Inflammatory macrophage treated with lipopolysaccharide for 4 hours (primary cell): ENCODE measurements at places on chromosomes 5 and 9.

DNA sequence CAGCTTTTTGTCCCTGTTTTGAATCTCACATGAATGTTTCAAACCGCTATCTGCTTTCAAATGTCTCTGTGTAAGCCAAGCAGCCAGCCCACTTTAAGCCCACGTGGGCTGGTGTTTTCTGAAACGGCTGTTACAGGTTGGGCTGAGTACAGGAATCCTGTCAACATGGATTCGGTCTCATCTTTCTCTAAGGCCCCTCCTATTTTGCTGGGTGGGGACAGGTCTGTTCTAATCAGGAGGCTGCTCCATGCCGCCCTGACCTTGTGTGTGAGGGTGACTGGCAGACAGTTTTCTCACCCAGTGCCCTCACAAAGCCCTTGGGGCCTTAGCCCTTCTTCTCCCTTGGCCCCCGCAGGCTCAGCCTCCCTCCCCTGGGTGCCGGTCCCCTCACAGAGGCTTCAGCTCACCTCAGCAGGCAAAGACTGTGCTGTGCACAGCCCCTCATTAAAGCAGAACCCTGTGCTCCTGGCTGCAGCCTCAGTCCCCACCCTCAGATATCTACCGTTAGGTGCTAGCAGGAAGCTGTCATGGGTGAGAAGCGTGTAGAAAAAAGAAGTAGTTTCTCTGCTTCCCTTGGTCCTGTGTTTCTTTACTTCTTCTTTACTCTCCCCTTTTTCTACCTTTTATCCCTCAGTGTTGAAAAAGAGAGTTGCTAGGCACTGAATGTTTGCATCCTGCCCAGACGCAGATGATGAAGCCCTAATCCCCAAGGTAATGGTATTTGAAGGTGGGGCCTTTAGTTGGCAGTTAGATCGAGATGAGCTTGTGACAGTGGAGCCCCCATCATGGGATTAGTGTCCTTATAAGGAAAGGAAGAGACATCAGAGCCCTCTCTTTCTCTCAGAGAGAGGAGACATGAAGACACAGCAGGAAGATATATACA, 205.7 kb downstream of the ADAMTS12 start:
- no peak for DNase-seq

DNA sequence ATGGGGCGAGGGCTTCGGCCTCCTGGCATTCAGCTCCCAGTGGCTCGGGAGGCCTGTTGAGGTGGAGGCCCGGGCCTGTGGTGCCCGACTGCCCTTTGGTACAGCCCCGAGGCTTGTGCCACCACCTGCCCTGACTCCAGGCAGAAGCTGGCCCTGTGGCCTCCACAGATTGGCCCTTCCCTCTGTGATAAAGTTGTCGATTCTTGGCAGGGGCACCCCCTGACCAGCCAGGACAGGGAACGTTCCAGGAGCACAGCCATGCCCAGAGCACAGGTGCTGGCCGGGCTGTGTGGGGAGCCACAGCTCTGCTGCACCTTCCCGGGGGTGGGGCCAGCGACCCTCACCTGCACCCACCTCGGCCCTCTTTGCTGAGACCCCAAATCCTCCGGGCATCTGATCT, 32.7 kb downstream of the SLC6A18 start:
- DNase-seq, result no peak

DNA sequence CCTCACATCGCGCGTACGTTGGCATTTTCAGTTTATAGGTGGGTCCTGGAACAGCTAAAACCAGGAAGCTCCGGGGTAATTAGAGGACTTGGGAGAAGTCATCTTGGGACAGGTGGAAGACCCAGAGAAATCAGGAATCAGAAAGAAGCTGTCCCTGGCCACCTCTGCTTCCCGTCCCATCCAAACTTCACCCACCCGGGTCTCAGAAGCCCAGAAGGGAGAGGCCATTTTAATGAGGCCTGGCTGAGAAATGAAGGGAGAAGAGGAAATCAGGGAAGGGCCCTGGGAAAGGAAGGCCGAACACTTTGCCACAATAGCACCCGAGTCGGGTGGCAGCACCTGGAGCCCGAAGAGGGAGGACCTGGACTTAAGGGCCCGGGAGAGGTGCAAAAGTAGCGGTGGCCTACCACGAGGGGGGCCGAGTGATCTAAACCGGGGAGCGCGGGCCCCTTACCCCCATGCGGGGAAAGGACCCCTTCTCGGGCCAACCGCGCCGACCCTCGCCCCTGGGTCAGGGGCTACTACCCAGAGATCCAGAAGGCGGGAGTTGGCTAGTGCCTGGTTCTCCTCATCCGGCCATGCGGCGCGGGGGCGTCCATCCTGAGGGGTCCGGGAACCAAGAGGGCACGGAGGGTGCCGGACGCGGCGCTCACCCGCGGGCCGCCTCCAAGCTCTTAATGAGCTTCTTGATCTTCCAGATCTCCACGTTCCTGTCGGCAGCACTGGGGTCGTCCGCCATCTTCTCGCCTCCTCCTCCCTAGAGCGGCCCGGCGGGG, 668 bp downstream of the ETF1 start:
- no peak for DNase-seq

DNA sequence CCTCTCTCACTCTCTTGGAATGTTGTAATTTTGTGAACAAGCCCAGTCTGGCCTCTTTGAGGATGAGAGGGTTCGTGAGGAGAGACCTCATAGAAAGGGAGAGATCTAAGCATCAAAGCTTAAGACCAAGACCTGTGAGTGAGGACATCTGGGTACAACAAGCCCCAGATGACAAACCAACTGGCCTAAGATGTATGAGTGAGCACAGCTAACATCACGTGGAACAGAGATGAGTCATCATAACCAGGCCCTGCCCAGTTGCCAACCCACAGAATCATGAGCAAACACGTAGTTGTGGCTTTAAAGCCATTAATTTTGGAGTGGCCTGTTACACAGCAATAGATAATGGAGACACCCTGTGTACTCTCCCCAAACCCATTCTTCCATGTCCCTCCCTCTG, 439.1 kb upstream of the KIF2A start:
- DNase-seq, result peak; percentile 38

- DNase-seq, result no peak
Measured at GRCh38 chr5:59777028-59777427, 116.5 kb downstream of the PDE4D start.

DNA sequence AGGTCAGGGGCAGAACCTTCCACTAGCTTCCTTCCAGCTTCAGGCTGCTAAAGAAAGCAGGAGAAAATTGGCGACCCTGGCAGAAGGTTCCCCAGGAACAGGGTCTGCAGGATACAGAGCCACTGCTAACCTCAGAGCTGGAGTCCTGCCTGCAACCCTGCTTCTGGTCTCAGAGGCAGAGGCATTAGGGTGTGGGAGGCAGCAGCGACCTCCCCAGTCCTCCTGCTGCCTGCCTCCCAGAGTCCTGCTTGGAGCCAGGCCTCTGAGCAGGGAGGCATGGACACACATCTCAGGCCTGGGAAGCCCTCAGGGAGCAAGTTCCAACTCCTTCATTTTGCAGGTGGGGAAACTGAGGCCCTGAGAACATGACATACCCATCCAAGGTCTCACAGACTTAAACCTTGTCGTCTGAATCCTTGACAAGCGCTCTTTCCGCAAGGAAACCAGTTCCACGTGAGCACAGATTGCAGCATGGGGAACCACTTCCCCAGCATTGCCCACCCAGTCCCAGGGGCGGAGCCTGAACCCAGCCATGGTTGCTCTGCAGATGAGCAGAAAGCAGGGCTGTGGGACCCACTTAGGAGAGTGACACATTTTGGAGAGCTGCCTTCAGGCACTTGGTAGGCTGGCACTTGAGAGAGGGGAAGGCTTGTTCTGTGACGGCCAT, 28.2 kb upstream of the HAND1 start:
- no peak for DNase-seq
